ENCODE measurements at places on chromosomes 1 and 21. TPM values are rescaled to one million over a fixed set of nuclear protein-coding genes. Genes with fewer than 3 reads are reported as not detected.

DNA sequence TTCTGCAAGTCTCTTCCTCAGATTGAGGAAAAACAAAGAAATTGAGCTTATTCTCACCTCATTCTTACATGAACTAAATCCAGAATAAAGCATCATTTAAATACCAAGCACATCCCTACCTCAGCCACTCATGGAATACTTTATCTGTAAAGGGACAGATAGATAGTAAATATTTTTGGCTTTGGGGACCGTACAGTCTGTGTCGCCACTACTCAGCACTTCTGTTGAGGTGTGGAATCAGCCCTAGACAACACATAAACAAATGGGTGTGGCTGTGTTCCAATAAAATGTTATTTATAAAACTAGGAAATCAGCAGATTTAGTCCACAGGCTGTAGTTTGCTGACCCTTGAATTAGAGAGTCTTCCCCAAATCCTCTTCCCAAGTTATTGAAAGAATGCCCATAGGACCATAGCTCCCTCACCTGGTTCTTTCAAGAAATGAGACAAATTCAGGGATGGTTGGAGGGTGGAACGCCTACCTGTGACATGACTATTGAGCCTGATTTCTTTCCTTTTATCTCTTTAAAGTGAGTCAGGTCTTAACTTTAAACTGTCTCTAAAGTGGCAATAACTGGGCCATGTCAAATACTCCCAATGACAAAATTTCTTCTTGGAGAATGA, 878.5 kb downstream of the USP25 start:
- no peak for DNase-seq

DNA sequence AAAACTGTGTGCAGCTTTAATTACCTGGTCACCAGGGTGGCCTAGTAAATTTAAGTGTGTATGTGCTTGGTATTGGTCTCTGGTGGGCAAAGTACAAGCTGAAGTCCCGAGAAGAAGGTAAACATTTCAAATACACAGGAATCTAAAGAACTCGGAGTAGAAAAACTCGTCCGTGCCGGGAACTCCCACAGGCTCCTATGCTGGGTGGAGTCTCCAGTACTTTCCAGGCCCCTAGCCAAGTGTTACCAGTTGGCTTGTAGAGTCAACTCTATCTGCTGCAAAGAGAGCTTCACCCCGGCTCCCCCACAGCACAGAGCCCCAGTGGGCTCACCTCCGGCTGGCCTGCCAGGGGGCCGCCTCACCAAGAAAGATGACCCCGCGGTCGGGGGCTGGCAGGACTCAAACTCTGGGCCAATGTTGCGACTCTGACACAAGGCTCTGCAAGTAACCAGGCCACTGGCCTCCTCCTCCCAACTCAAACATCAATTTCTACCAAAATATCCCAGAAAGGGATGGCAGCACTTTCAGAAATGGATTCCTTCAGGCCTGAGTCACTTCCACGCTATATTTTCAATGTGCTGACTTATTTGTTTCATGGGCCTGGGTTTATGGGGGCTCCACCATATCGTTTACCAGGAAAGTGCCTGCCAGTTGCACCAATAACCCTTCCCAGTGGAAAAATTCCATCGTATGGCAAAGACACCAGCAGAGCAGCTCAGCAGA, 73.9 kb downstream of the SLC66A1 start:
- peak; percentile 72 for DNase-seq

DNA sequence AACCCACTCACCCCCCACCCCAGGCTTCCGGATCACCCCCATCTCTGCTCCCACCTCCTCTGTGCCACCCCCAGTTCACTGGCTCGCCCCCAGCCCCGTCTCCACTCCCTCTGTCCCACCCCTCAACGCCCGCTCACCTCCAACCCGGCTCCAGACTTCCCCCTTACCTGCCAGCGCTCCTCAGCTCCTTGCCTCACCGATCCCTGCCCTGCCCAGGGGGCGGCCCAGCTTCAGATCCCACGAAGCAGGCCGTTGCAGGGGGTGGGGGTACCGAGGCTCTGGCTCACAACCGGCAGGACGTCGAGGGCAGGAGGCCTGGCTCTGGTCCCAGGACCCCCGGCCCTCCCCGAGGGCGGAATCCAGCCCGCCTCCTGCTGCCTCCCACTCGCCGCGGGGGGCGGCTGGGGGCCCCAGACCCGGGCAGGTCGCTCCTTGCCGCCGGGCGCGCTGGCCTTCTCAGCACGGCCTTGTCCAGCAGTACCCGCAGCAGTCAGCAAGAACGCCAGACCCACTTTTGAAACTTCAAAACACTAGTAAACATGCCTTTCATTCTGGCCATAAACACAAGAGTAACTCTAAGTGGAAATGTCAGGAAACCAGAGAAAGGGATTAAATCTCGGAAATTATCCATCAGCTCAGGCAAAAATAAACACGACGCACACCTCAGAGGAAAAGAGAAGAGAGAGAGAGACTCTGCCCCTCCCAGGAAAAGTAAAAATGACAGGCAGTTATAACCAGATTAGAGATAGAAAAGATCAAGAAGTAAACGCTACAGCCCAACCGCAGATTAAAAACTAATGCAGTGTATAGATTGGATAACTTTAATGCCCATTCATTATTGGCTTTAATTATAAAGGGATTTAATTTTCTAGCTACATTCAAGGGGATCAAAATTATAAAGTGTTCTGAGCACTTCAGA, 1.0 kb upstream of the FAM89A start:
- no peak for DNase-seq

DNA sequence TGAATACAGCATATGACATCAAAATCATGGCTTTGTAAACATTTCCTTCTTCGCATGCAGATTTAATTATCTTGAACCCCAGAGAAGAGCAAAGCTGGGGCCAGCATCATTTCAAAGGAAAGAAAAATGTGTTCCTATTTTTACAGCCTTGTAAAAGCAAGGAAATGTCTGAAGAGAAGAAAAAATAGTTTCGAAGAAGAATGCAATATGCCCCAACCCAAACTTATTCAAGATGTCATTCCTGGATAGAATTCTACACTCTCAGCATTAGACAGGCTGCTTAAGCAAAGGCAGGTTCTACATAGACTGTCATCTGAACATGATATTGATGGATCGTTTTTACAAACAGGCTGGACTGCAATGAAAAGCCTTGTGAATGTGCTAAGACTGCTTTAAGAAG, 900.8 kb downstream of the TTLL7 start:
- DNase-seq = no peak

DNA sequence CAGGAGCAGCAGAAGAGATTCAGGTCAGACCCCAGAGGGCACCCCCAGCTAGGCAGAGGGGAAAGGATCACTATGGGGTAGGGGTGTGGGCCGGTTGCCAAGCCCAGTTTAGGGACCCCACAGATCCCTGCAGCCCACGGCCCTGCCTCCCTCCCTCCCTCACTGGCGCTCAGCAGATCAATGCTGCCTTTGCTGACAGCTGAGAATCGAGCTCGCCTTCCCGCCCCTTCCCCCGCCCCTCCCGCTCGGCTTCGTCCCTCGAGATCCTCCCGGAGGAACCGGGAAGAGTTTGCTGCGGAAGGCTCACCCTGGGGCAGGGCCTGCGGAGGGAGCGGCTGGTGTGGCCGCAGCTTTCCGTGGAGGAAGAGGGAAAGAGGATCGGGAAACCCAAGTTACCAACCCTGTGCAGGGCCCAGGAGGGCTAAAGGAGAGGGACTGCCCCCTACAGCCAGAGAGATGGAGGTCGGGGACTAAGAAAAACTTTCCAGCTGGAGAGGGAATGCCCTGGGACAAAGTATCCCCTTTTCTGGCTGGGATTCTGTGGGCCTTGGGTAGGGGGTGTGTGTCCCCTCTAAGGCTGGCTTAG, 1.1 kb upstream of the KCNQ4 start:
- DNase-seq = peak; percentile 70

DNA sequence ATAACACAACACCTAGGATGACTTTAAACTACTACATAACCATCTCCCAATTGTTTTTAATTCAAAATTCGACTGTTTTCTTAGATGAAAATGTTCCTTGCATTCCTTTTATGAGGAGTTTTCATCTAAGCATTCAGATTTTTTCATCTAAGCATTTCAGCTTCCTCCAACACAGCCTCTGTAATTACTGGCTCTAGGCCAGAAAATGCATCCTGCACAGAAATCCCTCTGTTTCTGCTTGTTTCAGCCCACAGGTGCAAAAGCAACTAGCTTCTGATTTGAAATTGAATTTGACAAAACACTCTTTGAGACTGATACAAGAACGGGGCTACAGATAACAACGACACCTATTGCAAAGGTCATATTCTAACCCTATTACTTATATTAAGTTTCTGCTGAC, 90.4 kb downstream of the RGS21 start:
- no peak for DNase-seq

- DNase-seq = no peak
Observed at GRCh38 chr1:181091309-181092040, 3.0 kb downstream of the IER5 start.

DNA sequence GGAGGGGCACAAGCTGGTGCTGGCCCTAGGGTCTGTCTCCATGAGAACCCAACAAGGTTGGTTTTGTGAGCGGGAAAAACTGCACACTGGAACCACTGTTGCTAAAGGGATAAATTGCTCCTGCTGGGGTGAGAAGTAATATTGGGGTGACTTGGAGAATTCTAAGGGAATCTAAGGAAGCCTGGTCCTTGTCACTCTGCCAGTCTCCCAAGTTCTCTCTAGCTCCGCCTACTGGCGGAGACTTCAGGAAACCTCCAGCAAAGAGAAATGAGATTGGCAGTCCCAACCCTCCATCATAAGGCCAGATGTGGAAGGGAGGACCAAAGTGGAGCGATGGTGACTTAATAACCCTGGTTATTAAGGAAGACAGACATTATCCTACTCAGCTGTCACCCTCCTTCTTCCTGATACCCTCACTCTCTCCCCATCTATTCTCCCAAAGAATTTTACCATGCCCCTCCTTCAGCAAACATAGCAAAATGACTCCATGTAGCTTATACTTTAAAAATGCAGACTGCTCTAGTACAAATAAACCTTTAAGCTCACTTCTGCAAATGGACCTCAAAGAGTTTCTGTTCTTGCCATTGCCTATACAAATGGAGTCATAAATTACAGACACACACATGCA, 2.7 kb downstream of the LCE1F start:
- peak; percentile 11 for DNase-seq

DNA sequence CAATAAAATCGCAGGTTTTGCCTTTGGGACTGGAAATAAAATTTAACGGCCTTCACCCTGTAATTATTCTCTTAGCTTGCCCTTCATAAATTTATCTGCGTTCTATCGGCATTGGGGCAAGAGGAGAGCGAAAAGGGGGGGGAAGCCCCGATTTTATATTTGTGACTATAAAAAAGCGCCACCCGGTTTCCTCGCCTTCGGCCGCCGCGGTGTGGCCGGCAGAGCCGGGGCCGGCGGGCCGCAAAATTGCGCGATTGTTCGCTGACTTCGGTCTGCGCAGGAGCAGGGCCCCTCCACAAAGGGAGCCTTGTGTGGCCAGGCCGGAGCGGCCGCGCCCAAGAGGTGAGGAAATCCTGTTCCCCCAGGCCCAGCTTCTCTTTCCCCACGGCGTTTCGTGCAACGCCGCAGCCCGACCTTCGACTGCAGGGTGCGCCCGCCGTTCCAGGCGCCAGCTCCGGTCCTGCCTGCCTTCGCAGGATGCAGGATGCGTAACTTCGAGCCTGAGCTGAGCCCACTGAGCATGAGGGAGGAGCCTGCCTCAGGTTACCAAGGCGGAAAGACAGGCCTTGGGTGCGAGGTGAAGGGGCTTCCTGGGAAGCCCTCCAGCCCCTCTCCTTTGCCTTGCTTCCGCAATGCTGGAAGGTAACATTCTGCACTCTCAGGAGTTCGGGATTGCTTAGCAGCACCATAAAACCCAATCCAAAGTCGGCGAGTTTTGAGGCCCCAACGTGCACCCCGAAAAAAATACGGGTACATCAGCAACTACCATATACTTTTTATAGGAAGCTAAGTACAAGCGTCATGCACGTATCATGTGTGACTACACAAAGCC, 4.9 kb upstream of the TBX15 start:
- DNase-seq = no peak

DNA sequence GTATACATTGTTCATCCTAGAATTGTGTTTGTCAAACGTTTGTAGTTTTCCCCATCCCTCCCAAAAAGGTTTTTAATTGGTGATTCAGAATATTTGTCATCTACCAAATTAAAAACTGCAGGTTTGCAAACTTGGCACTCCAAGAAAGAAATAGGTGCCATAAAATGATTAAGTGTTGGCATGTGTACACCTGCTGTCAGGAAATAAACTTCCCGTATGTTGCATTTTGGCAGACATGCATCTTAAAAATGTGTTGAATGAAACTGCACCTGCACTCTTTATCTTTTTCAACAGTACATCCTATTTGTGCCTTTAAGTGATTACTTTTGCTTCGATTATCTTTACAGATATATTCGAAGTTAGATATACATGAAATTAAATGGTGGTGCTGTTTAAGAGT, 7.3 kb downstream of the B3GALT2 start:
- no peak for DNase-seq

GRCh38 chr1:46425726-46426125, 31.6 kb downstream of the FAAH start:
- DNase-seq = no peak

DNA sequence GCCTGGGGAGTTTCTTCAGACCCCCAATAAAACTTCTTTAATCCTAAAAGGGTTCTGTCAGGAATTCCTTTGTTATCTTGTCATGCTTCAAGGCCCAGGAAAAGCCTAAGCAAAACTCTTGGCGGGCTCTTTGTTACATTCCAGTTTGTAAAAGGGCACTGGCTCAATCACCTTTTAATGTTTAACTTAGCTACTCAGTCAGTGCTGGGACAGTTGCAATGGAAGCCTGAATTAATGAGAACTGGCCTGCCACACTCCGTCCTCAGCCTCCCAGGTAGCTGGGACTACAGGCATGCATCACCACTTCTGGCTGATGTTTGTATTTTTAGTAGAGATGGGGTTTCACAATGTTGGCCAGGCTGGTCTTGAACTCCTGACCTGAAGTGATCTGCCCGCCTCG, 21.3 kb upstream of the ASB17 start:
- no peak for DNase-seq

DNA sequence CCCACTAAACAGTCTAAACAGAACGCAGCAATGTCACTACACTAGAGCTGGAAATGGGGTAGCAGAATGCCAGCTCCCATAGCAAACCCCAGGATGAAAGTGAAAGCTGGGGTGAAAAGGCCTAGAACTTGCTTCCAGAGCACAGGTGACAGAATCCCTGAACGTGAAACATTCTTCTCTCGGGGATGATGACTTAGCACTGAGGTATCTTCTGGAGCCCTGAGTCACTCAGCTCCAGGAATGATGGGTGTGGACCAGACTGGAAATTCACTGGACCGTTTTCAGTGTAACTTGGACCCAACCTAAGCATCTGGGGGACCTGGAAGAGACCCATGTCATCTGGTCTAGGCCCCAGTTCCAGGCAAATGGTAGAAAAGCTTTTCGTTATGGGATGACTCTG, 108.9 kb downstream of the CDC7 start:
- DNase-seq = no peak

GRCh38 chr1:8989821-8990220, 36.4 kb downstream of the SLC2A7 start:
- DNase-seq = no peak

The E2F2 gene
- 12.1 TPM for total RNA-seq

The OR6K3 gene
- not detected for total RNA-seq

The CELA2B gene
- total RNA-seq = not detected

The AUNIP gene
- total RNA-seq = 0.98 TPM

The CENPF gene
- 17.7 TPM for total RNA-seq

The POU2F1 gene
- 14.3 TPM for total RNA-seq

The OR2T11 gene
- not detected for total RNA-seq
